ENCODE measurements at places on chromosomes 12 and 14.

DNA sequence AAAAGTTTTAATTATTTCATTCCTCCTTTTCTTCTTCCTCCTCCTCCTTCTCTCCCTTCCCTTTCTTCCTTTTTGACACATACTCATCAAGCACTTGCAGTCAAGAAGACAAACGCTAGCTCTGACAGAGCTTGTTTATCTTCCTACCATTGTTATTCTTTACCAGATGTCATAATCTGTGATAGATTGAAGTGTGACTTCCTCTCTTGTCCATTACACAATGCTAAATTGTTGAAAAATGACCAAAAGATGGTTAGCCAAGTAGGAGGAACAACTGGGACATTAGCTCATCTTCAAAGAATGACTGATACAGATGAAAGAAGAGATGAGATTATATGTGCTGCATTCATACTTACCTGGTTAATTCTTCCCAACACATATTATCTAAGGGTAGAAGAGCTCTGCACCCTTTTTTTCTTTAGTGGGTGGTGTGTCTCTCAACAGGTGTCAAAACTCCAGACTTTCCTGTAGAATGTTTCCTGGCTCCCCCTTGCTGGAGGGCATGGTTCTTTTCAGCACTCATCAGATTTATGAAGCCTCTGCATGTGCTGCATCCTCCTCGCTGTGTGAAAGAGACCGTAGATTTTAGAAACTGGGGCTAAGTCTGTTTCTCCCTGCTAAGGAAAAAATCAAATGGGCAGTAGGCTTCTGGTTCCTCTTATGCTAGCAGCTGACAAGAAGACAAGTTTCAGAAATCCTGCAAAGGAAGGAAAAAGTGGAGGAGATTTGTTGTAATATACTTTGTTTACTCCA lies 147.1 kb downstream of the TMX1 start:
- no peak for DNase-seq

DNA sequence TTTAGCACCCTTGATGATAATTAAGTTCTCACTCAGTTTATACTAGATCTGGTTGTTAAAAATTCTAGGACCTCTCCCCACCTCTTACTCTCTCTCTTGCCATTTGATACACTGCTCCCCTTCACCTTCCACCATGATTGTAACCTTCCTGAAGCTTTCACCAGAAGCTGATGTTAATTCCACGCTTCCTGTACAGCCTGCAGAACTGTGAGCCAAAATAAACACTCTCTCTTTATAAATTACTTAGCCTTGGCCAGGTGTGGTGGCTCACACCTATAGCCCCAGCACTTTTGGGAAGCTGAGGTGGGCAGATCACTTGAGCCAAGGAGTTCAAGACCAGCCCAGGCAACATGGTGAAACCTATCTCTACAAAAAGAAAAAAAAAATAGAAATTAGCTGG lies 11.1 kb upstream of the HECTD4 start:
- DNase-seq = no peak

GRCh38 chr12:68505970-68506369 lies 104.7 kb upstream of the RAP1B start:
- DNase-seq = no peak

DNA sequence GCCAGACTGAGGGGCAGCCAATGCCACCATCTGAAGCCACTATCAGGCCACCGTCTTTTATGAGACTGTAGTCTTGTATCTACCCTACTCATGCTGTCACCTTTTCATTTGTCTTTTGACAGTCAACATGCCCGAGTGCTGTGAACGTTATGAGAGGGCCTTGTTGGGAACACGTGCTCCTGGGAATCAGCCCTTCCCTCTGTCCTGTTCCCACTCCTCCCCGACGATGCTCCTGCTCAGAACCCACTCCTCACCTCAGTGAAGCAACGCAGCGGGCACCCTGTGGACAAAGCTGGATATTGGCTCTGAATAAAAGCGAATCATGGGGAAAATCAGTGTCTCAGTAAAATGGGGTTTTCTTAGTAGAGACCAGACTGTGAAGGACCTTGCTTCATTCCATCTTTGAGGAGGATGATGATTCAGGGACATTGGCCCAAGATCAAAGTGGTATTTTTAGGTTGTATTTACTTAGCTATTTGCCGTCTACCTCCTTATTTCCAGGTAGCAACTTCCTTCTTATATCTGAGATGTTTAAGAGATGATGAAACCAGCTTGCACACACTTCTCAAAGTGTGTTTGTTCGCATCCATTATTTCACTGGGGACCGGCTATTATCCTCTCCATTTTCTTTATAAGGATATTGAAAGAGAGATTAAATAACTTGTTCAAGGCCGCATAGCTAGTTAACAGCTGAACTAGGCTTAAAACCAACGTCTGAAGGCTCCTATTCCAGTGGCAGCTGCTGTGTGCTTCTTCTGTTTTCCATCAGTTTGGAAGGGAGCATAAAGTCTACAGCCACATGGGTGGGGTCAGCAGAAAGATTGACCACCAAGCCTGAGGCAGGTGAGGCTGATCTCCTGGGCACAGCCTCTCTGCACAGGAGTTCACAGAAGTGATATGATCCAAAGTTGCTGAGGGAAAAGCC lies 43.9 kb upstream of the CTDSP2 start:
- no peak for DNase-seq

GRCh38 chr12:69435644-69436043 lies 34.5 kb upstream of the FRS2 start:
- no peak for DNase-seq

GRCh38 chr14:30349520-30349919 lies 209.4 kb upstream of the G2E3 start:
- DNase-seq = no peak

DNA sequence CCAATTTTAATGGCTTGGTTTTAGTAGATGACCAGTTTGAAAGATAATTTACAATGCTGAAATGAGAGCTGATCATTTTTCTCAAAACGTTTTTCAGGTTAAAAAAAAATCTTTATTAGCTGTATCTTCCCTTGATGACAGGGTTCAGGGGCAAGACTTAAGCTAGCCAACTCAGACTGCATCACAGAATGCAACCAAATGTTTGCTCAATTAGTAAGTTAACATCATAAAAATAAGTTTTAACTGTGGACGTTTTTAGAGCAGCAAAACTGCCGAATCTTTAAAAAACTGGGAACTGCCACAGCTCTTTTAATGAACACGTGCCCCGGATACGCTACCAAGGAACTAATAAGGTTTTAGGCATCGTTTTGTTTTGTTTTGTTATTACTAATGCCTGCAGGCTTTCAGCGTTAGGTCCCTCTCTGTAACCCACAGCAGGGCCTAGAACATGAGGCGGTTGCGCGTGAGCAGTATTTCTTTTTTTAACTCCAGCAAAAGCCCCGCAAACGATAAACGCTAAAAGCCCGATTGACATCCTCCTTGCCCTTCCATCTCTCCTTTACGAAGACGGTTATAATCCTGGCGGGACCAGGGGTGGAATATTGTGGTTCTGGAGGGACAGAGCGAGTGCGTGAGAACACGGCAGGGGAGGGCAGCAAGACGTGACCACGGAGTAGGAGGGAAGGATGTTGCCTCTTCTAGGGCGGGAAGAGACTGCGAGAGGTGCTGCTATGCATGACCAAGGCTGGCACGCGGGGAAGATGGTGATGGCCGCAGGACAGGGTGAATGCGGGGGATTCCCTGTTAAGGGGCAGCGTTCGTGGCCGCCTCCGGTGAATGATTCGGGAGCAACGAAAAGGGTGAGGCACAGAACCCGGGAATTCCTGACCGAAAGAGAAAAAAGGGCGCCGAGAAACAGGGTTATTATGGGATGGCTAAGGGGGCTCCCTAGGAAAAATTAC lies 652 bp downstream of the SUPT16H start:
- DNase-seq = peak; percentile 43

DNA sequence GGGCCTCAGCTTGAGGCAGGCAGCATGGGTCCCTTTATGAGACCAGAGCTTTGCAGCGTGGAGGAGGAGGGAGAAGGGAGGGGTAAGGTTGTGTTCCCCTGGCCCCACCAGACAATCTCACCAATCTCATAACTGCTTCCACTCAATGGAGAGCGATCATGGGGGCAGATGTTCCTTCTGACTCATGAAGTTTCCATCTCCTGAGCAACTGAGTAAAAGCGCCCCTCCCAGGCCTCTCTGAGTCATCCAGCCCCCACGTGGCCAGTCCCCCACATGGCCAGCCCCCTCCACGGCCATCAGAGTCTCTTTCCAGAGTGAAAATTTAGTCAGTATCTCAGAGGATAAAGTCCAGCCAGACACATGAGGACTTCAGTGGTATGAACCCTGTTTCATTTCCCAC lies 39.2 kb upstream of the PLXNC1 start:
- DNase-seq = no peak

- DNase-seq = no peak
Observed at GRCh38 chr12:84702001-84702400, 210.6 kb downstream of the SLC6A15 start.

GRCh38 chr14:75010472-75011093 lies 7.9 kb downstream of the EIF2B2 start:
- no peak for DNase-seq

GRCh38 chr14:33611405-33612196 lies 339.3 kb downstream of the EGLN3 start:
- DNase-seq = peak; percentile 29

DNA sequence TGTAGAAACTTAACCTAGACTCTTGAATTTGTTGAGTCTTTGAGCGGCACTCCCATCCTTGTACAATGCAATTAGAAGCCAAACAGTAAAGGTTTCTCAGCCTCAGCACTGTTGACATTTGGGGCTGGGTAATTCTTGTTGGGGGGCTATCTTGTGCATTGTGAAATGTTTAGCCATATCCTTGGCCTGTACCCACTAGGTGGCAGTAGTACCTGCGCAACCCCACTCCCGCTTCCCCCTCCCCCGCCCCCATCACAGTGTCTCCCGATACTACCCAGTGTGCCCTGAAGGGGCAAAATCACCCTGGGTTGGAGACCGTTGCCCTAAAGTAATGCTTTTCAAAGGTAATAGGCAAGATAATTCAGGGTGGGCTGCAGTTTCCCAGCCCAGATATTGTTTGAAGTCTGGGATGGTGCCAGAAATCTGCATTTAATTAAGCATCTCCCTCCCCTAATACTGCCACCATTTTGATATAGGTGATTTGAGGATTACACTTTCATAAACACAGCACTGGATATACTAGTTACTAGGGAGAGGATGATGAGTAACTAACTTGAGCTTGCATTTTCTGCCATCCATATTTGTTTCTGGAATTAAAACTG lies 1.8 kb downstream of the COX6A1 start:
- peak; percentile 54 for DNase-seq

DNA sequence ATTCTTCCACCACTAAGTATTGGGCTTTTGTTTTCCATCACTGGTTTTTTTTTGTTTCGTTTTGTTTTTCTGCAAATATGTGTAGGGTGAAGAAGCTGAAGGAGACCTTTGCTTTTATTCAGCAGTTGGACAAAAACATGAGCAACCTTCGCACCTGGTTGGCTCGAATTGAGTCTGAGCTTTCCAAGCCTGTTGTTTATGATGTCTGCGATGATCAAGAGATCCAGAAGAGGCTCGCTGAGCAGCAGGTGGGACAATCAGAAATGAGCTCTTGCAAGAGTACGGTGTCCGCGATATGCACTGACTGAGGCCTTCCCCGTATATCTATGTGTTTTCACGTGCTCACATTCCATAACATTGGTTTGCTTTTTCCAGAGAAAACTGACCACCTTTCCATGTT lies 91.5 kb downstream of the ESR2 start:
- DNase-seq = no peak

GRCh38 chr12:27981874-27982273 lies 9.3 kb upstream of the PTHLH start:
- DNase-seq = no peak

GRCh38 chr14:59868021-59868420 lies 2.6 kb downstream of the RTN1 start:
- no peak for DNase-seq

- no peak for DNase-seq
Observed at GRCh38 chr14:77457115-77457521, 283 bp downstream of the VIPAS39 start.
